ENCODE measurements at places on chromosomes 6 and 20.

DNA sequence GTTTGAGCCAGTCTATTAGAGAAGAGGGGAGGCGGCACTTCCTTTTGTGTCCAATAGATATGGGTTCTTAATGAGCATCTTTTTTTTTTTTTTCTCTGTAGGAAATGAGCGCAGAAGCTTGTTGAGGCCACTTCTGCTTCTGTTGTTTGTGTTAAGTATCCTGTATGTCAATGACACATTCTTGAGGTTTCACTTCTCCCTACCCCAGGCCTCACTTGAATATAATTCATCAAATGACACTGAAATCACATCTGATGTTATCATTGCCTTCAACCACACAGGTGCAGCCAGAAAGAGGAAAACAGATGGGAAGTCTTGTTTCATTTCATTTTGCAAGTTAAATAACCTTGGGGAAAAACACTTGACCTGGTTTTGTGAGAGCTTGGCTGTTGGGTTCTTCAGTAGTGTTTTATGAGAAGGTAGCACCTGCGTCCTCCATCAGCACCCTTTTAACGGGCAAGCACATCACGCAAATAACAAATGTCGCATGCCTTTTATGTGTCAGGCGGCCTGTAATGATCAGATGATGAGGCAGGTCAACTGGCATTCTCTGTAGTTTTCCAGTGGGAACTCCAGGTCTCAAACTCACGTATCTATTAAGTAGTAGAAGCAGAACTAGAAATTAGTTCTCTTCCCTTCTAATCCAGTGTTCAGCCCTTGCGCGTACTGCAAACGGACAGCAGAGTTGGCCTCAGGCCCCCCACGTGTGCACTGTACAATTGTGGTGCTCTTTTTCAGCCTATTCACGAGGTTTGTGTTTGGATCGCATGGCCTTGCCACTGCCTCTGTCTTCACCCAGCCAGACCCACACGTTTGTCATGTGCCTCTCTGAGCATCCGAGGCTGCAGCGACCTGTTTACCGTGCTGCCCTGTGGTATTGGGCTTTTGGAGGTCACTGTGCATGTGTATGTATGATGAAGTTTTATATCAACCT lies 23.5 kb downstream of the PLEKHG1 start:
- peak; percentile 99 for DNase-seq

- DNase-seq: peak; percentile 57
Measured at GRCh38 chr6:44100088-44100550, 27.1 kb downstream of the MRPL14 start.

- no peak for DNase-seq
Measured at GRCh38 chr6:11822346-11822745, 43.7 kb upstream of the ADTRP start.

GRCh38 chr20:2141600-2142575 lies 40.3 kb downstream of the STK35 start:
- DNase-seq: no peak

- no peak for DNase-seq
Measured at GRCh38 chr6:143585241-143585640, 73.7 kb upstream of the FUCA2 start.

DNA sequence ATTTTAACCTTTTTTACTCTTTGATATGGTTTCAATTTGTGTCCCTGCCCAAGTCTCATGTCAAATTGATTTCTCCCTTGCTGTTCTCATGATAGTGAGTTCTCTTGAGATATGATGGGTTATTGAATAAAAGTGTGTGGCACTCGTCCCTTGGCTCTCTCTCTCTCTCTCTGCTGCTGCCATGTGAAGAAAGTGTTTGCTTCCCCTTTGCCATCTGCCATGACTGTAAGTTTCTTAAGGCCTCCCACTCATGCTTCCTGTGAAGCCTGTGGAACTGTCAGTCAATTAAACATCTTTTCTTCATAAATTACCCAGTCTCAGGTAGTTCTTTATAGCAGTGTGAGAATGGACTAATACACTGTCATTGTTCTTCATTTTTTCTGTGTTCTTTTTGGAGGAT lies 48.5 kb downstream of the LIN28B start:
- peak; percentile 37 for DNase-seq

DNA sequence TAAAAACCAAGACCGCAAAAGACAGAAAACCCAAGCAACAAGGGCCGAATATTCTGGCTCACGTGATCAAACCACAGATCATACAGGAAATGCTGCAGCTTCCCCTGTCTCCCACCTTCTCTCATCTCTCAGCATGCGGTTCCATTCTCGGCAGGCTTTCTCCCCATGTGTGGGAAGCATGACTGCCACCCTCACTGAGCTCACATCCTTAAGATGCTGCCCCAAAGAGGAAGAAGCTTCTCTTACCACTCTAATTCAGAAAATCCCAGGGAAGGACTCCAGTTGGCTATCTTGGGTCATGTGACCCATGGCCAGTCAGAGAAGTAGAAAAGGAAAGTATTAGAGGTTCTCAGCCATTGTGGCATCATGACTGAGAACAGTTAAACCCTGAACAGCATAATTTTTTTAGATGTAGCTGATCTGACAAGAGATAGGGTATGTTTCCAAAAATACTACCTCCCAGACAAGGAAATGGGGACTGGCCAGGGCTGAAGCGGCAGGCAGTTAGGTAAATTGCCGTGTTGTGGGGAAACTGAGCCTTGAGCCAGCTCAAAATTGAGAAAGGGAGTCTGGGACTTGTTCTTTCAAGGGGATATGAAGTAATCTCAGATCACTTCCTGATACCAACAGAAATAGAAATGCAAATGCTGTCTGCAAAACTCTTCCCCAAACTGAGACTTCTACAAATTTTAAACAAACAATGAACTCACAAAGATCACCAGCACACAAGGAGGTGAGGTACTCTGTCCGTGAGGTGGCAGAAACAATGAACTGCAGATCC lies 37.1 kb upstream of the GRM4 start:
- peak; percentile 86 for DNase-seq

- DNase-seq: no peak
Measured at GRCh38 chr6:128648022-128648598, 127.7 kb upstream of the PTPRK start.

GRCh38 chr20:62622178-62622876 lies 20.0 kb upstream of the SLCO4A1 start:
- no peak for DNase-seq

DNA sequence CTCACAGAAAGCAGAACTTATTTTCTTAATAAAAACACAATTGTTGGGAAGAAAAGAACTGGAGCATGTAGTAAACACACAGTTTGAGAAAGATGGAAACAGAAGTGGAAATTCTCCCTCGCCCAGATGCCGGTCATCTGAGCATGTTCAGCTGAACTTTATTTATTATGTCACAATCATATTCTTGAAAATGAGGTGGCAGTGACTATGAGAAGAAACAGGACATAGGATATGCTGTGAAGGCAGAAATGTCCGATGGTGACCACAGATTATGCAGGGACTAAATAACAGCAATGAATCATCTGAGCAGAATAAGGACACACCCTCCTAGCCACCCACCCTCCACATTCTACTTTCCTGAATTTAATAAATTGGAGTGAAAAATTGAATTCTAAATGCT lies 425.3 kb upstream of the NOX3 start:
- no peak for DNase-seq

GRCh38 chr6:38001386-38001785 lies 181.9 kb downstream of the ZFAND3 start:
- no peak for DNase-seq

- DNase-seq: no peak
Measured at GRCh38 chr6:55136916-55137315, 37.4 kb upstream of the HCRTR2 start.

DNA sequence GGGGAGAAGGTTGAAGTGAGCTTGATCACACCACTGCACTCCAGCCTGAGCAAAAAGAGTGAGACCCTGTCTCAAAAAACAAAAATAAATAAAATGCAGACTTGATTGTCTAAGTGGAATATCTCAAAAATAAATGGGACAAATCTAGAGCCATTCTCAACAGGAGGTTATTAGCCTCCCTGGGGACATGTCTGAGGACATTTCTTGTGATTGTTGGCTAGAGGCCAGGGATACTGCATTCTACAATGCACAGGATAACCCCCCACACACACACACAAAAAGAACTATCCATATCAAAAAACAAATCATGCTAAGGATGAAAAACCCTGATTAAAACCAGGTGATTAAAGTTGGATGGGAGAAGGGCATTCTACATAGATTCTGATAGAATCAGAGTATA lies 37.5 kb downstream of the FAM217A start:
- no peak for DNase-seq

DNA sequence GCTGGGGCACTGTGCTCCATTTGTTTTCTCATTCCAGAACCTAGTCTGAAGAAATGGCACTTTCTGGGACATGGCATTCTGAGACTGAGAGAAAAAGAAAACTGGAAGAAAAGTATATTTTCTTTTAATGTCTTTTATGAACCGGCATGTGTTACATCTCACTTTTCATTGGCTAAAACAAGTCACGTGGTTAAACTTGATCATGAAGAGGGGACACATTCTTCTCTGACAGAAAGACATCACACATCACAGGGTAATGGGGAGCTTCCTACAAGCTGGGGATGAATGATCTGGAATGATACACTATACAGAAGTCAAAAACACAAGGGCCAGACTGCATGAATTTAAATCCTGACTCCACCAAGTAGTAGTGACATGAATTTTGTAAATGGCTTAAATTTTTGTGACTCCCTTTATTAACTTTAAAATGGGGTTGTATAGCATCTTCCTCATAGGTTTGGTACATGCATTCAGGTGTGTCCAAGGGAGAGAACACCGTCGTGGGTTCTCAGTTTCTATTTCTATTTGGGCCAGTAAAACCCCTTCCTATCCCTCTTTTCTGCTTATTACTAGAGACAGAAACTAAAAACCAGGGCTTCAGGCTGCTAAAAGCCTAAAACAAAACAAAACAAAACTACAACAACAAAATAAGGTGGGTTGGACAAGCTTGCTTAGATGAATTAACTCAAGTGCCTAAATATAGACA lies 61.7 kb upstream of the GFRAL start:
- DNase-seq: no peak

GRCh38 chr20:61746147-61746646 lies 319.5 kb downstream of the TAF4 start:
- DNase-seq: no peak

All from NAMALWA (cell line).